ENCODE measurements at places on chromosomes 2 and 18.

GRCh38 chr18:56453631-56454030 is 184.8 kb downstream of the TXNL1 start:
- no peak for DNase-seq

GRCh38 chr2:159775021-159775420 is 23.0 kb downstream of the CD302 start:
- no peak for DNase-seq

GRCh38 chr2:218289639-218290315 is 2.5 kb downstream of the TMBIM1 start:
- no peak for DNase-seq

- no peak for DNase-seq
Observed at GRCh38 chr2:102282678-102283091, 28.7 kb upstream of the IL1RL1 start.

GRCh38 chr2:191728750-191729624 is 51.1 kb downstream of the NABP1 start:
- no peak for DNase-seq

DNA sequence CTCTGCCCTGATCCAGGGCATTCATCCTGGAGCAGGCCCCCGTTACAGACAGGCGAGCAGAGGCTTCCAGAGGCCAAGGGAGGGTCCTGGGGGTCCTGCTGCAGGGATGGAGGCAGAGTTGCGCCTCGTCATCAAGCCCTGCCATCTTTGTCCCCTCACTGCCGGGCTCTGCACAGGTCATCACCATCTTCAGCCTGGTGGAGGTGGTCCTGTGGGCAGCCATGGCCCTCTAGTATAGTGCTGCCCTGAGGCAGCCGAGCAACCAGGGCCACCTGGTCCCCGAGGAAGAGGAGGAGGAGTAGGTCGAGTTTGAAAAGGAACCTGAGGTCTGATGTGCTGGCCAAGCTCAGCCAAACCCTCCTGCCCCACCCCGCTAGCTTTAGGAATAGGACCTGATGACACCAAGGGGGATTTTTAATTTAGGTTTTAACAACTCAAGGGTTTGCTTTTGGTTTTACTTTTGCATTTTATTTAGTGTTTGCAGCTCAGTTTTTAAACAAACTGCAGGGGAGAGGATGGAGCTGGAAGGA is 8.8 kb upstream of the ALPI start:
- DNase-seq, result no peak

DNA sequence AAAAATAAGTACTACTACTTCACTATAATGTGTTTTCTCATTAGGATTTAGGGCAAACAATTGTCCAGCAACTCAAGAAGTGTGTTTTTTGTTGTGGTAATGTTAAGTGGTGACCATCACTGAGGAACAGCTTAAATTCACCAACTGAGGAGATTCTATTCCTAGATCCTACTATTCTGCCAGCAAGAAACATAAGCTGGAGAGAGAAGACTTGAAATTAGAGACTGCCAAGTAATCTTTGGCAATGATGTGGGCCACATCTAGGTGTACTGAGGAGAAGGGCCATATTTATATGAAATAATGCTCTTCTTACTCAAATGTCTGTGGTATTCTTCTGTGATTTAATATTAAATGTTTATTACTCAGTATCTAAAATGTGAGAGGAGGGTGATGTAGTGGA is 44.3 kb upstream of the MSTN start:
- no peak for DNase-seq

- no peak for DNase-seq
Observed at GRCh38 chr2:181253438-181253837, 203.7 kb upstream of the ITGA4 start.

DNA sequence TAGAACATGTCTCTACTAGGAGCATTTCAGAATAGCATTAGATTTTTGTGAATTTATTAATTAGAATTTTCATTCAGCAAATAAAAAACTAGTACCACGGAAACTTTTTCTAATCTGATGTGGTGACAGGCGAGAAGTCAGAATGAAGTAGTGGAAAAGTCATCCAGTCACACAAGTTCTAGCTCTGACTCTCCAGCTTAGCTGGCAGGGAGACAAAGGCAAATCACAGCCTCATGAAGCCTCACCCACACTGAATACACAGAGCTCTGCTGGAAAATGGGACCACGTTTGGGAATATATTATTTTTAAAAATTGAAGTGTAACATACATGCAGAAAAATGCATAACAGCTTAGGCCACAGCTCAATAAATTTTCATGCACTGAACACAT is 86.1 kb downstream of the L3MBTL4 start:
- DNase-seq, result no peak

- no peak for DNase-seq
Observed at GRCh38 chr18:5626130-5626880, 82.5 kb upstream of the EPB41L3 start.

DNA sequence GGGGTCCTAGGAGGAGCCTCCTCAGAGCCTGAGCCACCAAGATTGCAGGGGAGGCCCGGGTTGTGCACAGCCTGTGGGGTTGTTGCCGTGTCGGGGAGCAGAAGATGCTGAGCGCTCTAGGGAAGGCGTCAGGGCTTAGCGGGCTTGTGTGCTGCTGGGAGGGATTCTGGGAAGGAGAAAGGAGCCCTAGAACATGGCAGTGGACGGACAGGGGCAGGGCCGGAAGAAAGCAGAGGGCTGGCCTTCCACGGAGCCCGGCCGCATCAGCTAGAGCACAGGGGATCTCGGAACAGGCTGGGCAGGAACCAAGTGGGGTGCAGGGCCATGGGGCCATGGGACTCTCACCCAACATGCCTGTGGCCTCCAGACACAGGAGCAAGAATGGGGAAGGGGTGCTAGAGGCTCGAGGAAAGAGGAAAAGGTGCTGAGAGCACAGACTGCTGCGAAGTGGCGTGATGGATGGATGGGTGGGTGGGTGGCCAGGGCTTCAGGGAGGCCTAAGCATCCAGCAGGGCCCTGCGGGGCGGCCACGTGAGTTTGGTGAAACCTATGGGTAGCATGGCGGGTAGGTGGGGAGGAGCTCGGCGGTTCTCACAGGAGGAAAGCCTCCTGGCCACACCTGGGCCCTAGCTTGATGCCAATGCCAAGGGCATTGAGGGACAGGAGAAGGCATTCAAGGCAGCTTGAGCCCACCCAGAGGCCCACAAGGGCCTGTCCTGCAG is 35.8 kb downstream of the MTERF4 start:
- DNase-seq, result no peak

DNA sequence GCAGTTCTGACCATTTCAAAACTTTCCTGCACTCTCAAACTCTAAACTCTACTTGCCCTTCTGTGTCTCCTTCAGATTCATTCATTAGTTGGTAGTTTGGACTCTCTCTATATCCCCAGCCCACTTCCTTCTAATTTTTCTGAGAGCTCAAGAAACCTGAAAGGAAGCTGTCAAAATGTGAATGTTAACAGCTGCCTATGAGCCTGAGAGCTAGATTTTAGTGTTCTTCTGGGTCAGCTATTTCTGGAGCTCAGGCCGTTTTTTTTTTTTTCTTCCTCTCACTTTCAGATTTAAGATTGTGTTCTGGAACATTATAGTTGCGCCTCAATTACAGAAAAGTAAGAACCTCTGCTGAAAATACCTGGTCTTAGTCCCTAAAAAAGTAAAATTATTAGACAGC is 73.1 kb downstream of the RTN4 start:
- DNase-seq, result no peak

- DNase-seq, result no peak
Observed at GRCh38 chr2:17749753-17750438, 3.7 kb downstream of the SMC6 start.

DNA sequence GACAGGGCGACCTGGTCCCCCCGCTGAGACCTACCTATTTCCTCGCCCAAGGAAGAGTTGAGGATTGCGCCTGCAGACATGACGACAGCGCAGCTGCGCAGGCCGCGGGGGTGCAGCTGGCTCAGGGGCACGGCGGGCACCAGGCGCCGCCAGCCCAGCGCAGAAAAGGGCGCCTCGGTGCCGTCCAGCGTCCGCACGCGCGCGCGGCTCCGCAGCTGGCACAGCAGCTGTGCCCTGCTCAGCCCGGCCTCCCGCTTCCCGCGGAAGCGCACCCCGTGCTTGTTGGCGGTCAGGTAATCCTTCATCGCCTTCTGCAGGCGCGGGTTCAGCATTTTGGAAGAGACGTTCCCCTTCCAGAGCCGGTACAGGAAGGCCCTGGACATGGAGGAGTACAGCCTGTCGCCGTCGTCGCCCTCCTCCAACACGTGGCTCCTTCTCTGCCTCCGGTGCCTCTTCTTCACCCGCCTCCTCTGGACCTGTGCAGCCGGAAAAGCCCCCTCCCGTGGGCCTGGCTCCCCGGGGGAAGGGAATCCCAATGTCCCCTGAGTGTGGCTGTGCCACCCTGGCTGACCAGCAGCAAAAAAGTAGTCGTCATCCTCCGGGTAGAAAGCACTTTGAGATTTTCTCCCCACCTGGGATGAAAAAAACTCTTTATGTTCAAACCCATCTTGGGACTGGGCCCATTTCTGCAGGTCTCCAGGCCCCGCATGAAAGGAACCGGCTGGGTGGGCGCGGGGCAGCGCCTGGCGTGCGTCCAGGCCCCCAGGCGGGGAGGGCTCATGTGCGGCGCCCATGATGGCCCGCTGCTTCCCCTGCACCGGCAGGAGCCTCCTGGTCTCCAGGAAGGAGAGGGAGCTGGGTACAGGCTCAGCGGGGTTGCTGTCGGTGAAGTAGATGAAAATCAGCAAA is 42.7 kb downstream of the ST6GAL2 start:
- no peak for DNase-seq

DNA sequence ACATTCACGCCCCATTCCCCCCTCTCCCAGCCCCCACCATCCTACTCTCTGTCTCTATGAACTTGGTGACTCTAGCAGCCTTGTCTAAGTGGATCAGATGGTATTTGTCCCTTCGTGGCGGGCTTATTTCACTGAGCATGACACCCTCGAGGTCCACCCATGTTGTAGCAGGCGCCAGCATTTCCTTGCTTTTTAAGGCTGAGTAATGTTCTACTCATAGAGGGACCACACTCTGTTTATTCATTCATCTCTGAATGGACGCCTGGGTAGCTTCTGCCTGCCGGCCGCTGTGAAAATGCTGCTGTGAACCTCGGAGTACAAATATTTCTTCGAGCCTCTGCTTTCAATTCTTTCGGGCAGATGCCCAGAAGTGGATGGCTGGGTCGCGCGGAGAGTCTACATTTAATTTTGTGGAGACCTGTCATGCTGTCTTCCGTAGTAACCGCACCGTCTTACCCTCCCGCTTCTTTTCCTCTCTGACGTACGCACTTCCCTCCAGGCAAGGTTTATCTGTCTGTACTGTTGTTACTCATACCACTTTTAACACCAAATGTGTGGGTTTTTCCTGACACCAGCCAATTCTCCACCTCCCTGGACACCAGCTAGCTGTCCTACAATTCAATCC is 5.6 kb downstream of the CROCC2 start:
- no peak for DNase-seq

GRCh38 chr2:25127646-25128045 is 40.7 kb downstream of the POMC start:
- no peak for DNase-seq

GRCh38 chr2:20509770-20510490 is 63.1 kb downstream of the RHOB start:
- DNase-seq, result no peak

- no peak for DNase-seq
Observed at GRCh38 chr2:196244516-196244915, 73.1 kb upstream of the STK17B start.

DNA sequence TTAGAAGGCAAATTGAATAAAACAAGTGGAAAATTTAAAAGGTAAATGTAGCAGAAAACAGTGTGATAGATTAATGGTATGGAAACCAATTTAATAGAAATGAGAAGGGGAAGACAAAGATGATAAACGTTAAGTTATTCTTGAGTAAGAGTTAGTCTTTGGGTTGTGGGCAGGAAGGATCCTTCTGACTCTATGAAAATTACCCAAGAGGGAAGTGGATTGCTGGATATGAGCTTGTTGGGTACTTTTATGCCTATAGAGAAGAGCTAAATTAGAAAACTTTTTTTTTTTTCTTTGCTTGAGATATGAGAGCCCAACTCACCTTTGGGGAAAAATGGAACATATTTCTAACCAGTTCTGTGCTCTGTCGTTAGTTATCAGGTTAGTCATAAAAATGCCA is 144.0 kb downstream of the LDLRAD4 start:
- no peak for DNase-seq

DNA sequence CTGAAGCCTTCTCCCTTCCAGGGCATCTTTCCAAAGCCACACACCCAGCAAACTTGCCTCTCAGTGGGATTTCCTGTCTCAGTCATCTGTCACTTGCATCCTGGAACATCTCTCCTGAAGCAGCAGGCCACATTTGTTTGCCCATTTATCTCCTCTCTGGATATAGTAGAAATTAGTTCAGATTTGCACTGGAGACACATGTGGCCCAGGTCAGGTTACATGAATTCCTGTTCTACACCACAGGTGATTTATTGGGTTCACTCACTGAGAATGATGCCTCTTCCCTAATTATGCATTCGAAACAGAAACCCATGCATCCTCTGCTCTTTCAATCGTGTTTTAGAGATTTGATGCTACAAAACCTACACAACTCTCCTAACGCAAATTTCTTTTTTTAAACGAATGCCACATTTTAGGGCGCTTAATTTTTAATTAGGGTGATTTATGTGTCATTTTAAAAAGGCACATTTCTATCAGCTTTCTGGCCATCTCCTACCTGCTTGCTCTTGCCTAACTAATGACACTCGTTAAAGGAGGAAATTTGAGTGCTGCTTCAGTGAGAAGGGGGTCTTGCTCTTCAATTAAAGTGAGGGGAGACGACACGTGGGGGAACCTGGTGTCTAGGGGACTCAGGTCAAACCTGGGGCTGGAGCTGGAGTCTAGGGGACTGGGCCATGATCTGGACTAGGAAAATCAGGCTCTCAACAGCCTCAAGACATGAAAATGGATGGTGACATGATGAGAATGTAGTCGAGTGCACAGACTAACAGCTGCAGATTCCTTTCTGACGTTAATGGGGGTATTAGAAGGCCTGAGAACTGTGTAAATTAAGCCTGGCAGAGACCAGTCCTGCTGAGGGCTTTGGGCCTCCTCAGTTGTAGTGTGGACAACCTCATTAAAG is 221.4 kb downstream of the CLIP4 start:
- DNase-seq, result no peak

DNA sequence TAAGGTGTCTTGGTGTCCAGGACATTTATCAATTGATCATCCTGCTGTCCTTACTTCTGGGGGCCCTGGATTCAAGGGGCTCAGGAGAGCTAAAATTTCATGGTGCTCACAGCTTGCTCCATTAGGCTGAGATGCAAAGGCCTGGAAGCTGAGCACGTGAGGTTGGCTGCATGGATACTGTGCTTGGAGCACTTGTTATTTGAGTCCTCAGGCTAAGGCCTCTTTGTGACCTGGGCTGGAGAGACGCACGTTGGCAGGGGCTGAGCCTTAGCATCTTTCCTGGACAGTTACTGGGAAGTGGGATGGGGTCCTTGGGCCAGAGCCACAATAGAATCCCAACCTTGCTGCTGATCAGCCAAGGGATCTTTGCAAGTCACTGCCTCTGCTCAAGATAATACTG is 151.2 kb upstream of the HS6ST1 start:
- no peak for DNase-seq

- no peak for DNase-seq
Observed at GRCh38 chr2:45132551-45132950, 123.3 kb upstream of the SIX2 start.

DNA sequence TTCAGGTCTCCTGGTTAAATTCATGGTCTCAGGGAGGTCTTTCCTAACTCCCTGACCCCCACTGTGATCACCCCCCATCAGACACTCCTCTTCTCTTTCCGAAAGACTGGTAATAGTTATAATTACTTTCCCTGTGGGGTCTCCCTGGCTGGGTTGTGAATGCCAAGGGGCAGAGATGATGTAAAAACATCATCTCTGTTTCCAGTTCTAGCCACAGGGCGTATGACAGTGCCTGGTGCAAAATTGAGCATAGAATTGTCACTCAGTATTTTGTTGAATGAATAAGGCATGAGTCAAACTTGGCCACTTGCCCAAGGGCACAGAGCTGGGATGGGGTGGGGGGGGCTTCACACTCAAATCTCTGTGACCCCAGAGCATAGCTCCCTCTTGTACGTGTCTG is 65.2 kb downstream of the LTBP1 start:
- no peak for DNase-seq
